ENCODE measurements at places on chromosomes 1 and 21.

DNA sequence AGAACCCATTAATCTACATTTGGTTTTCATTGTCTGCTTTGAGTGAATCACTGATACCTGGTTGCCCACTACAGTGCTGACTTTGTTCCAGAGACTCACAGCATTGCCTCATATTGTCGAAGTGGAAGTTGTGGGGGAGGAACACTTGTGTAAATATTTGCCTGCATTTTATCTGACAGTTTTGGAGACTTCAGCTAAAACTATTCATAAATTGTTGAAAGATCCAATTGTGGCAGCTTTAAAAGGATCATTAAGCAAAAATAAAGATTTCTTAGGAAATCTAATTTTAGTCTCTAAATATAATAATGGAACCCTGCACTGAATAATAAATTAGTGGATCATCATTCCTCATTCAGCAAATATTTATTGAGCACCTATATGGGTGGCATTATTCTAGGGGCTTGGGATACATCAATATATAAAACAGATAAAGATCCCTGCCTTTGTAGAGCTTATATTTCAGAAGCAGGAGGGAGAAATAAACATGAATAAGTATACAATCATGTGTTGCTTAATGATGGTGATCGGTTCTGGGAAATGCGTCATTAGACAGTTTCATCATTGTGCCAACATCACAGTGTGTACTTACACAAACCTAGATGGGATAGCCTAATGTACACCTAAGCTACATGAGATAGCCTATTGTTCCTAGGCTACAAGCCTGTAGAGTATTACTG is 73.5 kb downstream of the OSBPL9 start:
- DNase-seq = peak; percentile 46

- peak; percentile 65 for DNase-seq
These were observed 464.5 kb downstream of the USP25 start for GRCh38 chr21:16194095-16194787.

DNA sequence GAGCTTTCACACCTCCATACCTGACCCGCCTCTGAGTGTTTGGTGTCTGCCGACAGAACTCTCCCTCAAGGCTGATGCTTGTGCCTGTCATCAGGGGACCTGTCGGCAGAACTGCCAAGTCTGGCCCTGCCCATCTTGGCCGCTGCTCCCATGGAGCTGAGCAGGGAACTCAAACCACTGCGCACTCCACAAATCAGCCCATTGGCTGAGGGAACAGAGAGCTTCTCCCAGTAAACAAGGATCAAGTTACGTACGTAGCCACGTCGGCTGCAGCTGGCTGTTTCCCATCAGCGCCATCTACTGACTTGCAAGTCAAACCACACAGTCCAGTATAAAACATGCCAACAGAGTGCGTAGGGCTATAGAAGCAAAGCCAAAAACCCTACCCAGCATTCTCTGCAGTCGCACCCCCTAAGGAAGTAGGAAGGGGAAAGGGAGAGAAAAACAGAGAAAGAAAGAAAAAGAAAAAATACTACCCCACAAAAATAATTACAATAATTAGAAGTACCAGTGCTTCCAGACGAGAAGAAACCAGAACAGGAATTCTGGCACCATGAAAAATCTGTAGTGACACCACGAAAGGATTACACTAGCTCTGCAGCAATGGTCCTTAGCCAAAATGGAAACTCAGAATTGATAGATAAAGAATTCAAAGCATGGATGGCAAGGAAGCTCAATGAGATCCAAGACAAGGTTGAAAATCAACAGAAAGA is 13.1 kb downstream of the KRTAP13-1 start:
- DNase-seq = peak; percentile 7

DNA sequence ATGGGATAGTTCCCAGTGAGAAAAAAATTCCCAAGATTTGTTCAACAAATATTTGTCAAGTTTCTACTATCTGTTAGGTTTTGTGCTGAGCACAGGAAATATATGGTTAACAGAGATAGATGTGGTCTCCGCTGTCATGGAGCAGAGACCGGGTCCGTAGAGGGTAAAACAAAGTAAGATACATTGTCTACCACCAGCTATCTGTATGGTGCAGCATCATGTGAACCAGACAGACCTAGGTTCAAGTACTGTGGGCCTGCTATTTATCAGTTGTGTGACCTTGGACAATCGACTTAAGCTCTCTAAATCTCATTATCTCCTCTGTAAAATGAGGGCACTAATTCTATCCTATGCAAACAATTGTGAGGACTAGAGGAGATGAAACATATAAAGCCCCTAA is 109.8 kb downstream of the DUSP10 start:
- no peak for DNase-seq

- DNase-seq = no peak
These were observed 16.1 kb upstream of the GSTM4 start for GRCh38 chr1:109639841-109640184.

DNA sequence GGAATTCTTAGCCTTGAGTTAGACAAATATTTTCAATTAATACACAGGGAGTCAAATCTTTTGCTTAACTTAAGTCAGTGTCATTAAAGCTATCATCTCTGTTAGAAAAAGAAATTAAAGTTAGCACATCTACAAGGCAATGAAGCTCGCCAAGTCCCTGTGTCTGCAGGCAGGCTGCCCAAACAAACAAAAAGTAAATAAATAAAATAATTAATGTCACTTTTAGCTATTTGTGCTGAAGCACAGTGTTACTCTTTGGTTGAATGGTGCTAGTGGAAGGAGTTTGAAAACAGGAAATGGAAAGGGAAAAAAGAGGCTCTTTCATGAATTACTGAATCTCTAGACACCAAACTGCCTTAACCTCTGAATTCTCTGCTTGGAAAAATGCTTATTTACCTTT is 37.1 kb upstream of the COL11A1 start:
- no peak for DNase-seq

DNA sequence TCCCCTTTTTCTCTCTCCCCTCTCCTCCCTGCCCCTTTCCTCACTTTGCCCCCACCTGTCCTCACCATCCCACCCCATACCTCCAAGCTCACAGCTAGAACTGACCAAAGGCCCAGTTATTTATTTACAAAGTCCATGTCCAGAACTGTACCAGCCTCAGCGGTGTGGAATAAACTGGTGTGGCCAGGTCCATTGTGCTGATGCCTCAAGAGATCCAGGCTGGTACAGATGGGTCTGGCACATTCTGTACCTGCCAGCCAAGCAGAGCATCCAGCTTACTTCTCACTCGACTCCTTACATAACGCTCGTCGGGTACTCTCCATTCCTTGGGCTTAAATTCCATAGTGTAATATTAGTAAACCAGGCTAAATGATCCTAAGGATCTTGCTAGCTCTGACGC is 11.8 kb downstream of the PDZK1IP1 start:
- DNase-seq = no peak

- peak; percentile 52 for DNase-seq
These were observed 671.6 kb upstream of the ZP4 start for GRCh38 chr1:238562341-238562740.

DNA sequence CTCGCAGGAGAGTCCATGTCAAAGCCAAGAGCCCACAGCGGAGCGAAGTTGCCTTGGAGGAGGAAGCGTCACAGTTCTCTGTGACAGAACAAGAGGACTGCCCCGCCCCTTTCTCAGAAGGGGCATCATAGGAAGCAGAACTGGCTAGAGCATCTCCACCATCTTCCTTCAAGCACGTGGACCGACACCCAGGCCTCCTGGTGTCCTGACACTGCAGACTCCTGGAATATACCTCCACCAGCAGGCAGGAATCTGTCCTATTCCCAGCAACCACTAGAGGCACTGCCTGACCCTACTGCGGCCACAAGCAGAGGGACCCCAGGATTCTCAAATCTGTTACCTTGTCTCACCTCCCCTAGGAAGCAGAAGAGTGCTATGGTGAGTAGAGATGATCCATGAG is 37.8 kb downstream of the GPA33 start:
- no peak for DNase-seq

GRCh38 chr1:85575363-85575995 is 5.1 kb upstream of the CCN1 start:
- no peak for DNase-seq

DNA sequence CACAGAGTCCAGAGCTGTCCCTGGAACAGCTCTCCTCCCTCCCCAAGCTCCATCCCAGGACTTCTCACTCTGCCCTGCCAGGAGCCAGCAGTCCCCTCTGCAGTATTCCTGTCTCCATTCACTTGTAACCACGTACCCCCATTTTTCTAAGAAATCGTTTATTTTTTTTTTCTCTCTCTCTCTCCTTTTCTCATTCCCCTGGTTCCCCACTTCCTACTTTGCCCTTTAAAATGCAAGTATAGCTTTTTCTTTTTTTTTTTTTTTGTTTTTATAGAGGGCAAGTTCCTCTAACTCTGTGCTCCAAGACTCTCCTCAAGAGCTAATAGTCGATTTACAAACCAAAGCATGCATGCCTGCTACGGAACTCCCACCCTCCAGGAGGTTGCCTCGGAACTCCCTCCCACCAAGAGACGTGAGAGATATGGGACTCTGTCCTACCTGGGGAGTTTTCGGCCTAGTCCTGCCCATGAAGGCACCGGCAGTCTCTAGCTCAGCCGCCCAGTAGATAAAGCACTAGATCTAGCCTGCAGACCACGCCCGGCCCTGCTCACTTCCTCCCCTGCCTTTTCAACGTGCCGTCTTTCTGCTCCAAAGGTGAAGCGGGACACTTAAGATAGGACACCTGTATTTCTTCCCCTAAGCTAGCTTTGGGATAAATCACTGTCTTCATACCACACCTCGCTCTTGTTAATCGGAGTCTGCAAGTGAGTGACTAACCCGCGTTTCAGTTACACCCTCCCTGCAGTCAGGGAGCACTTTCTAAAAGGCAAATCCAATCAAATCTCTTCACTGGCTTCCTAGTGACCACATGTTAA is 27.7 kb downstream of the TNFRSF9 start:
- DNase-seq = no peak

DNA sequence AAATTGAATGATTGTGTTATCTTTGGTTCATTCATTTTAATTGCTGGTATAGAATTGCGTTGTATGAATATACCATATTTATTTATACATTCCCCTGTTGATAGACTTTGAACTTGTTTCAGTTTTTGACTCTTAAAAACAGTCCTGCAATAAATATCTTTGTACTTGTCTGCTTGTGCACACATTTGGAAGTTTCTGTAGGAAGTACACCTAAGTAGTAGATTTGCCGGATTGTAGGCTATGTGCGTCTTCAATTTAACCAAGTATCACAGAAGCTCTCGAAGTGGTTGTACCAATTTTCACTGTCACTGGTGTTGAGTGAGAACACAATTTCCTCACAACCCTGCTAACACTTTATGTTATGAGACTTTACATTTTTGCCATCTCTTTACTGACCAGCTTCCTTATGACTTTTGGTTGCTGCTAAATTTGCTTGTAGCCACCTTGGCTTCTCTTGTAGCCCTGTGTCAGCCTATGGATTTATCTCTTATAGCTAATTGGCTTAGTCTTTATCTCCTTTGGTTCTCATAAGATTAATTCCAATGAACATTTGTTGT is 2.2 kb downstream of the TTC3 start:
- DNase-seq = no peak

DNA sequence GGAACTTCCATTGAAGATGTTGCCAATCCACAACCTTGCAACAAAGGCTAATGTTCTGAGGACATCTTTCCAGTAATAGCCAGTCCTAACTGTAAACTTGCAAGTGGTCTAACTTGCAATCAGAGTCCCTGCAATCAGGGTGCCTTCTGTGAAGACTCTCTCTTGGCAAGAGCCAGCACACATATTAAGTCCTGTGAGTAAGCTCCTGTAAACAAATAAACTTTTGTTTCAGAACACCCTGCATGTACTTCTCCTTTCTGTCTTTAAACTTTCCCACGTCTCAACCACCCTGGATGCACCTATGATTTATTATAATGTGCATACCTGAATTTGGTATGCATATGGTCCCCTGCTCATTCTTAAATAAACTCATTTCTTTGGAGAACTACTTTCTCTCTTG is 9.1 kb downstream of the GBP7 start:
- DNase-seq = no peak

DNA sequence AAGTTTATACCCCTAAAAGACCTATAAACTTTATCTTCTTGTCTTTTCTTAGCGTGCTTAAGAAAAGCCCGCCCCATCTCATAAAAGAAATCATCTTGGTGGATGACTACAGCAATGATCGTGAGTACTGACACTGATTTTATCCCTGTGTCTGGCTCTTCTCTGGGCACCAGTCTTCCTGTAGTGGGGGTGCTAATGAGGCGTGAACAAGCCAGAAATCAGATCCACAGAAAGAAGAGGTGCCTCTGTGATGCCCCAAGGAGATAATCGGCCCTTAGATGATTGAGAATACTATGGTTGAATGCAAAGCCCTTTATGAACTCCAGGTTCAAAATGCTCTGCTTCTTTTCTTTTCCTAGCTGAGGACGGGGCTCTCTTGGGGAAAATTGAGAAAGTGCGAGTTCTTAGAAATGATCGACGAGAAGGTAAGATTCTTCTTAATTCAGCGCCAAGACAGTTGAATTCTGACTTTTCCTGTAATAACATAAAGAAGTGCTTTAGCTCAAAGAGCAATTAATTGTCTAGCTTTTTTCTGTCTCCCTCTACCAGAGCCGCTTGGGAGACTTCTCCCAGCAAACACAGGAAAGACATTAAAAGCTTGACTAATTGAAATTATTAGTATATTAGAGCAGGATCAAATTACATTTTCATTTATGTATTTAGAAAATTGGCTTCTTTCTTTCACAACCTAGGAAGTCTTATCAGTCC is 169.4 kb downstream of the GALNT2 start:
- no peak for DNase-seq

GRCh38 chr1:216905137-216905536 is 181.9 kb upstream of the ESRRG start:
- no peak for DNase-seq

DNA sequence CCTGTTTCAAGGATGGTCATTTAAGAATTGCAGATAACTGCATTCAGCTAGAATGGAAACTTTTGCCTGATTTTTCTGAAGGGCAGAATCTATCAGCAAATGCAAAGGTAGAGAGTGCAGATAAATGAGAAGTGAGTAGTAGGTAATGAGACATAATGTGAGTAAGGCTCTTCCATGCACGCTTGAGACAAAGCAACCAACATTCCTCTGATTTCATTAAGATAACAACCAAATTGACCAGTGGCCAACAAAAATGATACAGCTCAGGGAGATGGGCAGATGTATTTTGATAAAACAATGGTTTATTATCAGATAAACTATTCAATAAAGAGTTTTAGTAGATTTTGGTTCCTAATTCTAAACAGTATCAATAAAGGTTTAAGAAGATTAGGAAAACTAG is 404.4 kb upstream of the PBX1 start:
- no peak for DNase-seq

DNA sequence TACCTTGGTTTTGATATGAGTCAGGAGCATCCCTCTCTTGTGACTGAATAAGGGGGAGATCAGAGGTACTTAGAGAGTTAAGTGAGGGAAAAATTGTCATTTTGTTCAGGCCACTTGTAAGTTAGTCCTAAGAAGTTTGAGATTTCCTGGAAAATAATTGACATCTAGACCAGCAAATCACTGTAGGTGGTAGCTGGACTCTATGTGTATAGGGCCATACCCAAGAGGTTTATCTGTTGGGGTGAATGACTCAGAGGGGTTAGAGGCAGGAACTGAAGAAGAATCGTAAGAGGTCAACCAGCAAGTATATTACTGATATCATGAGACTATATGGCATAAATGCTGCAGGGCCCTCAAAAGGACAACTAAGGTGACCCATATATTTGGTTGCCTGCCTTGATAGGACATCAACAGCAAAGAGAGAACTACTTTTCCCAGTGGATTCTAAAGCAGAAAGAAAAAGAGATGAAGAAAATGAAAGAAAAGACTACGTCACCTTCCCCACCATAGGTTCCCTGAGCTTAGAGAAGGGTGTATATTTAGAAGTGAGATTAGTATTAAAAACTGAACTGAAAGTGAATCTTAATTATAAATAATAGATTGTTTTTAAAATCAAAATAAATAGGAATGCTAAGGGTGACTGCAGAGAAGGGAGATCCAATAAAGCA is 8.0 kb upstream of the RNPC3 start:
- no peak for DNase-seq

GRCh38 chr1:2052756-2053155 is 2.5 kb downstream of the PRKCZ start:
- DNase-seq = no peak
